ENCODE measurements at places on chromosomes 6 and 20.

DNA sequence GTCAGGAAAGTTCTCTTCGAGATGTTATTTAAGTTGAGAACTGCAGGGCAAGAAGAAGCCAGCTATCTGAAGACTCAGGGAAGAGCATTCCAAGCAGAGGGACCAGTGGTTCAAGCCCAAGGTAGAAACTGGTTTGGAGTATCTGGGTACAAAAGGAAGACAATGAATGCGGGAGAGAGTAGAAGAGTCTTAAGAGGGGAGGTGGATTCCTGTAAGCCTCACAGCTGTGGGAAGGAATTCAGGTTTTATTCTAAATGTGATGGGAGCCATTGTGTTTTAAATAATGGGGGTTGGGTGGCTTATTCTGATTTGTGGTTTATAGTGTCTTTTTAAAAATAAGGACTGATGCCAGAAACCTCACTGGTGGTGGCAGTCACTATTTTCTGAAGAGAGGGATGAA lies 37.6 kb upstream of the TENT5A start:
- DNase-seq, result no peak

GRCh38 chr6:164507206-164507940 lies 802.0 kb downstream of the C6orf118 start:
- DNase-seq, result peak; percentile 18

DNA sequence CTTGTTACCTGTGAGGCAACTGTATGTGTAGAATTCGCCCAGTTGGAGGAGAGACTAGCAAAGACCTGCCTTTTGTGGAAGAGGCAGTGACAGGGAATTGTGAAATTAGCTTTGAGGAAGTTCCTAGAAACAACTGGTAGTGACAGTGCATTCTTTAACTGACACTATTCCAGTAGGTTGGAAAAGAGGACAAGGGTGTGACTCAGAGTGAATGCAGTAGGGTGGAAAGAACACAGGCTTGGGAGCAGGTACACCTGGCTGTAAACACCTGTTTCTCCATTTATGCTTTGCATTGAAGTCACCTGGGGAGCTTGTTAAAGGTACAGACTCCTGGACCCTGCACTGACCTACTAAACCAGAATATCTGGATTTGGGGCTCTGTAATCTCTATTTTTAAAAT lies 295.7 kb downstream of the PHACTR1 start:
- no peak for DNase-seq

GRCh38 chr20:36400909-36401735 lies 95.0 kb downstream of the DLGAP4 start:
- no peak for DNase-seq

GRCh38 chr6:31308050-31308844 lies 36.4 kb upstream of the HLA-C start:
- DNase-seq, result peak; percentile 37

GRCh38 chr6:8825726-8826125 lies 390.4 kb upstream of the SLC35B3 start:
- DNase-seq, result no peak

DNA sequence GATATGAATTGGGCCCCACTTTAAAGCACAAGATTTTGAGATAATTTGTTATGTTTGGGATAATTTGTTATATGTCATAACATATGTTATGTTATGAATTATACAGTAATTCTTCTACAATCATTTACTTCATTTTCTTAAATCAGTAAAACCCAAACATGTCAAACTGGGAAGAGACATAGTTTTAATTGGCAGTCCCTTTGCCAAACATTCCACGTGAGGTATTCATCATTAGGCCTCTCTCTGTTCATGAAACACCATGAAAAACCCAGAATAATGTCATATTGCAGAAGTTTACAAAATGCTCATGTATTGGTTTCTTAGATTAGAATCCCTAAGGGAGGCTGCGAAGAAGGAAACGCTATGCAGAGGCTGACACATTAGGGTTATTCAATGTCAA lies 89.4 kb upstream of the PDE10A start:
- no peak for DNase-seq
